Cardiac muscle cell (in vitro differentiated cells and primary cell): ENCODE measurements at places on chromosomes 13 and 19.

DNA sequence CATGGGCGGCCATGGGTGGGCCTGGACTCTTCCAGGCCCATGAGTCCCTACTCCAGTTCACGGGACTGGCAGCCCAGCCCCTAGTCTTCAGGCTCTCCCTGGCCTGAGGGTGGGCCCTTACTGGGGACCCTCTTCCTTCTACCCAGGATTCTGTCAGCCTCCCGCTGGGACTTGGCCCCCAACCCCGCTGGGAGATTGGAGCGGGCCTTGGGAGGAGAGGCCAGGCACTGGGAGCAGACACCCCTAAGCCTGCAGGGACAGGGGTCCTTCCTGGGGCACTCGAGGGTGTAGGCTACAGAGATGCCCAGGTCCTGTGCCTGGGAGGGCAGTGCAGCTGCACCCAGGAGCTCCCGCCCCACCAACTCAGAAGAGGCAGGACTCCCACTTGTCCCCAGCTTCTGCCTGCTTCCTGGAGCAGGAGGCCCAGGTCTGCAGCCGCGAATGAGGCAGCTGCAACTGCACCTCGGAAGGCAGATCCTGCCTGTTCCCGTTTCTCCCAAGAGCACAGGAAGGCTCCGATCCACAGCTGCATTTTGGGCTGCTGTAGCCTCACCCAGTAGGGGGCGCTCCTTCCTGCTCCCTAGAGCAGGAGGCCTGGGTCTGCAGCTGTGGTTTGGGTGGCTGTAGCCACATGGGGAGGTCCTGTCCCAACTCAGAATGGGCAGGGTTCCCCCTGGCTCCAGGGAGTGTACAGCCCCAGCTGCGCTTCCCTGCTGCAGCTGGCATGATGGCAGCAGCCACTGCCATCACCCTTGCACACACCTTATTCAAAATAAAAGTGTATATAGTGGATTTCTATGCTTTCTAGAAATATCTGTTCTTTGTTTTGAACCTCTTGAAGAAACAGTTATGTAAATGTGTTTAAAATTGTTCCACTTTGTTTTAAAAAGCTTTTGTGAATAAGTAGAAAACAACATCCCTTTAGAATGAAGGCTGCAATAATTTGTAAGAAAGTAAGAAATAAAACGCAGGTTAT is 46.8 kb downstream of the TEX26 start:
- peak; percentile 46 for DNase-seq

DNA sequence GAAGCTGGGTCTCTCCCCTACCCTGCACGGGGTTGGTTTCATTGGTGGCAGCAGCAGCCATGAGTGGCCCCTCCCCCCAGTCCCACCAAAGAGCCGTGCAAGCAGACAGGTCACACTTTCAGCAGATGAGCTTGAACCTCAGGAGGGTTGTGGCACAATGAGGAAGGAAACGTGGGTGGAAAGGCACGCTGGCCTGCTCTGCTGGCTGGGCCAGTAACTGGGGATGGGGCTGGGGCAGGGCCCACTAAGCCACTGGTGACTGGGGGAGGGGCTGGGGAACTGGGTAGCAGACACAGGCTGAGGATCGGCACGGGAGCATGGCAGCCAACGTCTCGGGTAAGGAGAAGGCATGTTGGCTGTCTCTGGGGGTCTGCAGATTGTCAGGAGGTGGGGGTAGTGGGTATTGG is at the start of gene P2RY11:
Gene P2RY11 (plus strand): TSS at position 289 of the 407 bp plus-strand sequence. CDS start 29 bp downstream, at position 318.
- no peak for DNase-seq

DNA sequence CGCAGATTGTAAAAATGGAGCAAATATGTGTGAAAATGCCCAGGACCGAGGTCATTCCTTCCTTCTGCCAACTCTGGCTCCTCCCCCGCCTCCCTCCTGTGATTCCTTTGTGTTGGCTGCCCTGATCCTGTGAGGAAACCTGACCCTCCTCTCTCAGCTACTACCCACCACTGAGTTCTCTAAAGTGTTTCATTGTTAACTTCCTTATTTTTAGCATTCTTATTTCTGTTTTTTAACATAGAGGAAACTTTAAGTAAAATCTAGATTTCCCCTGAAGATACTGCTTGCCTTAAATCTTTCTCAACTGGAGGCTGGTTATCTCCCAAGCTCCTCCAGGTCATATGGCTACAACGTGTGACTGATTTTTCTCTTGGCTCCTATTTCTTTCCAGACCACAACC is 21.7 kb upstream of the FBXL3 start:
- no peak for DNase-seq

DNA sequence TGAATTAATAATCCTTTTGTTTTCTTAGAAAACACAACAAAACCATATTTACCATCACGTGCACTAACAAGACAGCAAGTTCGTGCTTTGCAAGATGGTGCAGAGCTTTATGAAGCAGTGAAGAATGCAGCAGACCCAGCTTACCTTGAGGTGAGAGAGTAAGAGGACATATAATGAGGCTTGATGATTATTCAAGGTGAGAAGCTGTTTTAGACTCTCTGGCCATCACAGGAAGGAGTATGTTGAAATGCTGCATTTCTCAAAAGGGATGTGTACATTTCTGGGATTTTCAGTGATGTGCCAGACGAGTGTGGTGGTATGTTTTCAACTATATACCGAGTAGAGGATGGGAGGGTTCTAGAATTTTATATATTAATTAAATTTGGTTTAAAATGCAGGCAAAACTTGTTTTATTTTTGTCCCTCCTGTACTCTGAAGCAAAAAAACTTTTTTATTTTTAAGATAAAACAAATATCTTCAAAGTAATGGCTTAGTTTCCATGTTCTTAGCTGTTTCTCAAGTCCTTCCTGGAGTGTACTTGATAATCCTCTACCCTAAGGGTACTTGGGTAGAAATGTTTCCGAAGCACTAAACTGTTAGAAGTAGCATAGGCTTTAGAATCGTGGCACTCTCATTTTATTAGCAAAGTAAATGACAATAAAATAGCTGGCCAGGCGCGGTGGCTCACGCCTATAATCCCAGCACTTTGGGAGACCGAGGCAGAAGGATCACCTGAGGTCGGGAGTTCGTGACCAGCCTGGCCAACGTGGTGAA is 51.1 kb downstream of the N4BP2L1 start:
- no peak for DNase-seq

DNA sequence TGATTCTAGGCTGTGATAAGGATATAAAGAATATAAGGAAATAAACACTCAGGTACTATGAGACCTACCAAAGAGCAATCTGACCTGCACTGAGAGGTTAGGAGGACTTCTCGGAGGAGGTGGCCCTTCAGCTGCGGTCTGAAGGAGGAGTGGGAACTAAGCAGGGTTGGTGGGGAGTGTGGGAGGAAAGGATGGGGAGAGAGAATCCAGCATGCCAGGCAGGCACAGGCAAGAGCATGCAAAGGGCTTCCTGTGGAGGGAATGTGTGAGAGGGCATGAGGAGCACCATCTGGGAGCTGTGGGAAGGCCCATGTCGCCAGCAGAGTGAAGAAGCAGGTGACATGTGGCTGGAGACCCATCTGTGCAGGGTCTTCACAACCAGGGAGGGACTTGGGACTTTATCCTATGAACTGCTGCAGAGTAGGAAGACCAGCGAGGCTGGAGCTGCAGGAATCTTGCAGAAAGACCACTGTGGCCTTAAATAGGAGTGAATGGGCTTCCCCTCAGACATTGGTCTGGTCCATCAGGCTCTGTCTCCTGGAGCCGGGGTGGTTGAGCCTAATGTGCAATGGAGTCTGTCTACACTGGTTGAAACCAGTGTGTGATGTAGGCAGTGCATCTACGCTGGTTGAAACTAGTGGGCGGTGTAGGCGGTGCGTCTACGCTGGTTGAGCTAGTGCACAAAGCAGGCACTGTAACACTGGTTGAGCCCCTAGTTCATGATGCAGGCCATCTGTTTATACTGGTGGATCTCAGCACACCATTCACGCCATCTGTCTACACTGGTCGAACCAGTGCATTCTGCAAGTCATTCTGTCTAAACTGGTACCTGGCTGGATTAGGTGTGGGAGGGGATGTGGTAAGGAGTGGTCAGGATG is 6.4 kb downstream of the CHST8 start:
- DNase-seq = no peak

GRCh38 chr13:44210525-44210924 is 163.1 kb upstream of the SERP2 start:
- no peak for DNase-seq

DNA sequence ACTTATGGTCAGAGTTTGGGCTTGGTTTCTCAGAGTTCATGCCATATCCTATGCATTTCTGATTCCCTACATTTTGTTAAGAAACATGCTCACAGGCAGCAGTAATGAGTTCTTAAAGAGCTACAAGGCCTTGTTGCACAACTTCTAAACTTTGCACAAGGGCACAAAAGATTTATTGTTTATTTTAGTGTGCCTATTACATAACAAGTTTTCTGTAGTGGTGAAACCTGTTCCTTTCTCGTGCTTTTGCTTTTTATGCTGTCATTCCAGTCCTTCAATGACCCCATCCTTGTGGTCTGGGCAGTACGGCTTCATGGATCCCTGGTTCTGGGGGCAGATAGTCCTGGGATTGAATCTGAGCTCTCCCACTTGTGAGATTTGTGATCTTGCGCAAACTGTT is 17.8 kb downstream of the ZNF507 start:
- peak; percentile 75 for DNase-seq

DNA sequence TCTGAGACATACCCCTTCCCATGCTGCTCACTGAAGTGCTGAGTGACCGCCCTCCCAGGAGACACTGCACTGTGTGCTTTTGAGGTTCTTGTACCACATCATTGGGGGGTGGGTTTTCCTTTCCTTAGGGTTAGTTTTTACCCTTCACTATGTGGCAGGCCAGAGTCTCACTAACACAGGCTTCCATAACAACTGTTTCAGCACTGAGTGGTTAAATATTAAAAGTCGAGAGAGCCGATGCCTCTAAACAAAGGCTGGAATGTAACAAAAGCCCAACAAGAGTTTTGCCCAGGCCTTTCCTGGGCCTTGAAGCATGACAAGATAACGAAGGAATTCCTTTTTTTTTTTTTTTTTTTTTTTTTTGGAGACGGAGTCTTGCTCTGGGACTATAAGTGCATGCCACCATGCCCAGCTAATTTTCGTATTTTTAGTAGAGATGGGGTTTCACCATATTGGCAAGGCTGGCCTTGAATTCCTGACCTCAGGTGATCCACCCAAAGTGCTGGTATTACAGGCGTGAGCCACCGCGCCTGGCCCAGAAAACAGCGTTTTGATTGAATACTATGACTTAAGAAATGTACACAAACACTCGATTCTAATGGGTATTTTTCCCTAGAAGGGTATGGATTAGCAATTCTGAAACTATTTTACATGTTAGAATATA is 46.5 kb downstream of the ZNF823 start:
- DNase-seq = no peak

DNA sequence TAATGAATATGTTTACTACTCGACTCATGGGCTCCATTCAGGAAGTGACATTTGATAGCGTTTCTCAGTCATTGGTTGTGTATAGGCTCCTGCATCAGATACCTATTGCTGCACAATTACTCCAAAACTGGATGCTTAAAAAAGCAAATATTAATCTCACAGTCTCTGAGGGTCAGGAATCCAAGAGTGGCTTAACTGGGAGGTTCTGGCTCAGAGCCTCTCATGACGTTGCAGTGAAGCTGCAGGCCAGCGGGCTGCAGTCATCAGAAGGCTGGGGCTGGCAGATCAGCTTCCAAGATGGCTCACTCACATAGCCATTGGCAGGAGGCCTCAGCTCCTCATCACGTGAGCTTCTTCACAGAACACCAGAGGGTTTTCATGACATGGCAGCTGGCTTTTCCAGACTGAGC is 525.1 kb upstream of the NBEA start:
- peak; percentile 88 for DNase-seq

DNA sequence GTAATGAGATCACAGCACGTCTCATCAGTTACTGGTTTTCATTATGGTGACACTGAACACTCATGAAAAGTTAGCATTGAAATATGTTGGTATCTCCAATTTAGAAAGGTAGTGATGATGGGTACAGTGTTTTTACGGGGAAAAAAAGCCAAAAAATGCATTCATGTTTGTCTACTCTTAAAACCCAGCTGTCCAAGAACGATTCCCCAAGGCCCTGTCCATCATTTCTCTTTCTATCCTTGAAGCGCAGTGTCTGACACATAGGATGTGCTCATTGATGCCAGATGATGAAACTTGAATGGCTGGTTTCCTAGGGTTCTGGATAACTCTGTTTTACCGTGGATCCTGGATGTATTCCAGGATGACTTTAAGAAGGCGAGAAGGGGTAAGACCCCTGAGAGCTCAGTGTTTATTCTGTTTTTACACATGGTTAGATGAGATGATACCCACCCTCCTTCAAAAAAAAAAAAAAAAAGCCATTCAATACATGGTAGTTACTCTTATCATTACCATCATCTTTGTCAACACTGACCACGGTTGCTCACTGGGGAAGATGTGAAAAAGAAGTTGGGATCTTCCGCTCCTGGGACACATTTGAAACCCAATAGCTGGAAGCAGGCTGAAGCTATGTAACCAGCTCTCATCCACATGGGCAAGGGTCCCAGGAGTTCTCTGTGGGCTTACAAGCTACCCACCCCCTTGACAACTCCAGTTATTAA is 22.5 kb downstream of the SERP2 start:
- DNase-seq = no peak

DNA sequence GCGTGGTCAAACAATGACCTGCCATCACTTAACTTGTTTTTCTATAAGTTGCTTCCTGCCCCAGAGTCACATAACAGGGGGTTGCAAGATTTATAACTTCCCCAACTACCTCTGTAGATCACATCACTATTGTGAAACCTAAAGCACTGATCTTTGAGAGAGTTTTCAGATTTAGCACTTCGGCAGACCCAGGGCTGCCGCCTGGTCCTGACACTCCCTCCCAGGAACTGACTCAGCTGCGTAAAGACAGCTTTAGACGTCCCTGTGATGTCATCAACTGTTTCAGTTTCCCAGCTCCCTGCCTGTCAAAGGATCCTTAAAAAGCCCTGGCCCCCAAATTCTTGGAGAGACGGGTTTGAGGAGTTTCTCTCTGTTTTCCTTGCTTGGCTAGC is 33.3 kb downstream of the IGFL2 start:
- DNase-seq = peak; percentile 41

GRCh38 chr19:58559275-58560006 is 1.0 kb upstream of the UBE2M start:
- peak; percentile 95 for DNase-seq

GRCh38 chr13:28455580-28456194 is 39.2 kb downstream of the FLT1 start:
- no peak for DNase-seq

DNA sequence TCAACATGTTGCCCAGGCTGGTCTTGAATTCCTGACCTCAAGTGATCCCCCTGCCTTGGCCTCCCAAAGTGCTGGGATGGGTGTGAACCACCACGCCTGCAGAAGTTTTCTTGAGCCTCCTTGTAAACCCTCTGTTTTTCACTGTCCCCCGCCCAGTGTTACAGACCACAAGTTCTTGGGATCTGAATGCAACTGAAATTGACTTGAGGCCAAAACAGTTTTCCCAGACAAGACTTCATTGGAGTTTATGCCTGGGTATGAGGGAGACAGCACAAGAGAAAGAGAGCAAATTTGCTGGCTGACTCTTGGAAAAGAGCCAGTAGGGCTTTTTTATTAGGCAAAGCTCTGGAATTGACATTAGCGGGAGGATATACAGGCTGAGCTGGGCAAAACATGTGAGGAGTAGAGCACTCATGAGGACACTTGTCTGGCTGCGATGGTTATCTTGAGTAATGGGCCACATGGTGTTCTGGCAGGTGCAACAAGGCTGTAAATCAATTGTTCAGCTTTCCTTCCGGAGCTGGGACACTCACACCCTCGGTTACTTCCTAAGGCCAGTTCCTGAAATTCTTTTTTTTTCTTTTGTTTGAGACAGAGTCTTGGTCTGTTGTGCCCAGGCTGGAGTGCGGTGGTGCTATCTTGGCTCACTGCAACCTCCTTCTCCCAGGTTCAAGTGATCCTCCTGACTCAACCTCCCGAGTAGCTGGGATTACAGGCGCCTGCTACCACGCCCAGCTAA is 12.7 kb upstream of the HNRNPL start:
- DNase-seq = peak; percentile 47

GRCh38 chr13:77036279-77036678 is 9.3 kb upstream of the FBXL3 start:
- DNase-seq = no peak
